ENCODE measurements at places on chromosomes 13 and 19.

GRCh38 chr13:81383444-81383843 lies 1042.5 kb upstream of the SPRY2 start:
- DNase-seq, result no peak

DNA sequence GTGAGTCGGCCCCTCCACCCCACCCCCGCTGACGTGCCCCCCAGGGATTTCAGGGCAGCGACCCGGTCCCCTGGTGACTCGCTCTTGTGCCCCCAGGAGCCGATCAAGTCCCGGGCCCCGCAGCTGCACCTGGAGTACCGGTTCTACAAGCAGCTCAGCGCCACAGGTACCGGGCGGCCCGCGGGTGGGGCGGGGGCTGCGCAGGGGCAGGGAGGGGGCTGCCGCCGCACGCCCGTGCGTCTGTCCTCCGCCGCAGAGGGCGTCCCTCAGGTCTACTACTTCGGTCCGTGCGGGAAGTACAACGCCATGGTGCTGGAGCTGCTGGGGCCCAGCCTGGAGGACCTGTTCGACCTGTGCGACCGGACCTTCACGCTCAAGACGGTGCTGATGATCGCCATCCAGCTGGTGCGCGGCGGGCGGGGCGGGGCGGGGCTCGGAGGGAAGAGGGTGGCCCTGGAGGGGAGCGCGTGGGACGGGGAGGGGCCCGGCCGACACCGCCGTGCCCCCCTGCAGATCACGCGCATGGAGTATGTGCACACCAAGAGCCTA lies 37.1 kb downstream of the BTBD2 start:
- DNase-seq, result no peak

- no peak for DNase-seq
Measured at GRCh38 chr13:113089693-113090414, 15.7 kb upstream of the F7 start.

- no peak for DNase-seq
Measured at GRCh38 chr13:111539252-111539651, 218.8 kb downstream of the TEX29 start.

GRCh38 chr13:28496188-28496564 lies 1.2 kb upstream of the FLT1 start:
- no peak for DNase-seq

GRCh38 chr19:5891938-5892771 lies 11.4 kb downstream of the NDUFA11 start:
- no peak for DNase-seq

DNA sequence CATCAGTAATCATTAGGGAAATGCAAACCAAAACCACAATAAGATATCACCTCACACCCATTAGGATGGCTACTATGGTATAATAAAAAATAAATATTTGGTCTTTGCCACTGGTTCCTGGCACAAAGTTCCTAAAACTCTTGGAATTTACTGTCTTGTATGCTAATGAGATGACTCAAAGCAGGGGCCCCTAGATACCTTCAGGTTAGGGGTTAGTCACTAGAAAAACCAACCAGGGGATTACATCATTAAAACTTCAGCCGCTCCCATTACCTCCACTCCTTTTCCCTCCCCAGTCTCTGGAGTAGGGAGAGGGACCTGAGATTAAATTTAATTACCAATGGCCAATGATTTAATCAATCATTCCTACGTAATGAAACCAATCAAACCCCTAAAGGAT lies 49.6 kb downstream of the THSD1 start:
- DNase-seq, result no peak

- no peak for DNase-seq
Measured at GRCh38 chr13:111955412-111956065, 111.4 kb upstream of the SOX1 start.

- no peak for DNase-seq
Measured at GRCh38 chr19:16896146-16897028, 7.6 kb downstream of the F2RL3 start.

- no peak for DNase-seq
Measured at GRCh38 chr19:54882758-54883157, 8.7 kb downstream of the FCAR start.

- DNase-seq, result no peak
Measured at GRCh38 chr13:29855009-29855408, 4.6 kb upstream of the UBL3 start.

DNA sequence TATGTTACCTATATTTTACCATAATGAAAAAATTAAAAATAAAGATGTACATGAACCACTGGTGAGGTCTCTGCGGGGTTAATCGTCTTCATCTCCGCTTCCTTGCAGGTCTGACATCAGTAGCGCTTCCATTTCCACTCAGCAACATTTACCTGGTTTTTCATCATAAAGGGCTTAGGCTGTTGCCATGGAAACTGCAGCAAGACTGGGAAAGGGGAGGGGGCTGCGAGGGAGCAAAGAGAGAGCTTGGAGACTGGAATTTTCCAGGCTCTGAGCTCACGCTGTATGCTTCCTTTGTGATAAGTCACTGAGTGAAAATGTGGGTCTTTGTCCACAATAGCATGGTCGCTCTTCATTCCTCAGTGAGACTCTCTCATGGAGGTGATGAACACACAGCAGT lies 136.6 kb upstream of the USP29 start:
- no peak for DNase-seq

Measured in CD4-positive, alpha-beta T cell (primary cell).